ENCODE measurements at places on chromosomes 2 and 18.

- DNase-seq = peak; percentile 4
Measured at GRCh38 chr2:67485431-67485830, 88.3 kb downstream of the ETAA1 start.

DNA sequence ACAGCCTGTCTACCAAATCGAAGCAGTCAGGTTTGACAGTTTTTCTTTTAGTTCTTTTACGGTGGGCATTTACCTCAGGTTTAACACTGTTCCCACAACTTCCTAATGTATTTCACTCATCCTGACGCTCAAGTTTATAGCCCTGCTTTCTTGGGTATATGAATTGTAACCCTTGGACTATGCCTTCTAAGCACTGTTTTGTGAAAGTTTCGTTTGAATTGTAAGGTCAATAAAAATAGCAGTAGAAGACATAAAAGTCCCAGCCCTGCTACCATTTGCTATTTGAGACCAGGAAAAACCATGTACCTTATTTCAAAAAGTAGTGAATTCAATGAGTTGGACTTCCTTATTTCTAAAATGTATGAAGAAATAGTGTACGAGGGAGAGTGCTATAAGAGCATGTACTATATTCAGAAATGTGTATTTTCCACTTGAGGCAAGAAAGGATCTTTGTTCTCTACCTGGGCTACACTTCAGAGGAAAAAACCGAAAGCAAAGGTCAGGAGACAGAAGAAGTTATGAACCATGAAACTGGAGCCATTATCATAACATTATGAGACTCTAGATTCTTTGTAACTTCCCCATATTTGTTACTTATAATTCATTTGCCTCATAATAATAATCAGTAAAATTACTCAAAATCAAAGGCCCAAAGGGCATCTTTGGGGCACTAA lies 1.9 kb upstream of the ZC3H15 start:
- DNase-seq = no peak

DNA sequence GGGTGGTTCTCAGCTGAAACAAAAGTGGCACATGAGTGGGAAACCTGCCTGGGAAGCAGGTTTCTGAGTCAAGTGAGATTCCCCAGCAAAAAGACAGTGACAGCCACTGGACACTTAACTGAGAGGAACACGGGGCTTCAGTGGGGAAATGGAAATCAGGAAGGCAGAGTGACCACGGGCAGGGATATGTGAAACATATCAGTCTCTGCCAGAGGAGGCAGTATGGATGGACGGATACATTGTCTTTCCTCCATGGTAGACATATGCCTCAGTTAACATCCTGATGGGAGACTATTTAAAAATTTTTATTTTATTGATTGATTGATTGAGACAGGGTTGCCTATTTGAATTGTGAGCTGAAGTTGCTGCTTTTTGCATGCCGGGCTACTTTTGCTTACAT lies 292.1 kb downstream of the NBAS start:
- no peak for DNase-seq

- no peak for DNase-seq
Measured at GRCh38 chr18:49869354-49869753, 56.0 kb upstream of the ACAA2 start.

- DNase-seq = no peak
Measured at GRCh38 chr2:112690853-112691401, 29.9 kb upstream of the NT5DC4 start.

DNA sequence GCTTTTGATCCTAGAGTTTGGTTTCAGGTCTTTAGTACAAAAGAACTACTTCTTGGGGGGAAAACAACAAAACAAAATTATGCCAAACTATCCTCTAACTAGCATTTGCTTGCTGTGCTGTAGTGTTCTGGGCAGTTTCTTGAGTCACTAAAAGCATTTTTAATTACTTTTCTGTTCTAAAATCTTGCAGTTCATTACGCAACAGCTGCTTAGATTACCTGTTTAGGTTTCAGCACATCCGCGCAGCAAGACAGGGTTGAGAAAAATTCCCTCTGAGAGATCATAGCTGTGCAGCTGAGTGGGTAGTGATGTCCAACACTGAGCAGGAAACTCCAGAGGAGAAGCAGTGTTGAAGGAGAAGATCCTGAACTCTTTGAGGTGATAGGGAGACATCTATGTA lies 9.0 kb downstream of the DAW1 start:
- DNase-seq = no peak

DNA sequence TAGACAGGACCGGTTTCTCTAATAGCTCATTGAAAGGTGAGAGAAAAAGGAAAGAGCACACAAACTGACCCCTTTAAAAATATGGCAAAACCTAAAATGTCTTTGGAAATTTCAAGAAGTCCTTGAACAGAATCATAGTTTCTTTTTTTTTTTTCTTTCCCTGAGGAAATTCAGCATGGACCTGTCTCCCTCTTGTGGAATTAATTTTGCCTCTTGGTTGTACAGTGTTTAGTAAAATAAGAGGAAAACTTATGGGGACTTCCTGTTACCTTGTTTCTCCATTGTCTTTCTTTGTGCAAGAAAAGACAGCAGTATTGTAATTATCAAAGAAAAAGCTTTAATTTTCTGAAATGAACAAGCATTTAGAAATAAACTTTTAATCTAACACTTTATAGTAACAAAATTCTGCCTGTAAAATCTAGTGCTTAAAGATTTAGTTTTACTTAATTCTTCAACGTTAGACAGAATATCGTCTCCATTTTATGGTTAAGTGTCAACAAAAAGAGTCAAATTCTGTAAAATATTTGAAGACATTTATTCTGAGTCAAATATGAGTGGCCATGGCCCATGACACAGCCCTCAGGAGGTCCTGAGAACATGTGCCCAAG lies 176.3 kb upstream of the NABP1 start:
- DNase-seq = peak; percentile 45

- no peak for DNase-seq
Measured at GRCh38 chr2:80247339-80247738, 57.2 kb downstream of the LRRTM1 start.

GRCh38 chr2:237441605-237442274 lies 27.8 kb upstream of the COL6A3 start:
- DNase-seq = peak; percentile 46

DNA sequence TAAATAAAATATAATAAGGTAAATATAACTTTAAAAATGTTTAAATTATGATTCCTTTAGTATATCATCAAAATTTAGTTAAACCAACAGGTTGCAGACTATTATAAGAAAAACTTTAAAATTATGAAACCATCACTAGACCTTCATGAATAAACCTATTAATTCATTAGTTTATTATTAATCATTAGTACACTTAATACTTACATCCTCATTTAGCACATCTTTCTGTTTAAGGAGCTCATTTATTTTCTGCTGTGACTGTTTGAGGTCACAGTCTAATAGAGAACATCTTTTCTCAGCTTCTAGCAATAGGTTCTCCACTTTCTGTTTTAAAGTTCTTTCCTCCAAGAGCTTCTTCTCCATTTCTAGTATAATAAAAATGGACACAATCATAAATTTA lies 52.8 kb downstream of the SLC66A3 start:
- DNase-seq = no peak

GRCh38 chr2:179273461-179273962 lies 8.9 kb upstream of the SESTD1 start:
- no peak for DNase-seq

DNA sequence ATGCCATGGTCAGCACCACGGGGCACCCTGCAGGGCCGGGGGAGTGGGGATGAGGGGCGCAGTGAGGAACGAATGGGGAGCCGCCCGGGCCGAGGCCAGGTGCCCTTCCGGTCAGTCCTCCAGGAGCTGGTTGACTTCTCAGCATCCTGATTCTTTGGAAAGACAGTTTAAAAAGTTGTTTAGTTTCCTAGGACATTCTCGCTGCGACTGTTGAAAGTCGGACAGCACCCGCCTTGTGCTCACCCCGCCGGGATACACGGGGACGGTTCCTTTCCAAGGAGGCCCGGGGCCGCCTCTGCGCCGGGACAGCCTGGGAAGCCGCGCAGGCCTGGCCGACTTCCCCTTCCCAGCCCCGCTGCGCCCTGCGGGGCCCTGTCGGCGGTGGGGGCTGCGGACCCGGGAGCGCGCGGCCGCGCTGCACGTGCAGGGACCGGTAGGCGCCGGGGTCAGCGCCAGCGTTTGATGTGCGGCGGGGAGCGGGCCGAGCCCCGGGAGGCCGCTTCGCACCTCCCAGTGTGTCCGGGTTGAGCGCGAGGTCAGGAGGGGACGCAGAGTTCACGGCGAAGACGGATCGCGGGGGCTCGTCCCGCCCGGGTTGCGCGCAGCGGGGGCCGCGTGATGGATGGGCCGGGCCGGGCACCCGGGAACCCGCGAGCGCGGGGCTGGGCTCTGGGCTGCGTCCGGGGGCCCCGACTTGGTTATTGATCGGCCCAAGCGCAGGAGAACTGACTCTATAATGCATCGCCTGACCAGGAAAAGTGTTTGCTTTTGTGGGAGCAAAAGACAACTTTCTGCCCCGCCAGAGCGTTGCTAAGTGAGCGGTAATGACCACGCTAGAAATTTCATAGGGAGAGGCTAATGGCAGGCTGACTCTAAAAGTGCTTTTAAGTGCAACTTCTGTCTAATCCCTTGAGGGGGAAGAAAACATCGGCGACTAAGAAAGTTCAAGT lies 28.0 kb upstream of the SMIM21 start:
- DNase-seq = no peak

DNA sequence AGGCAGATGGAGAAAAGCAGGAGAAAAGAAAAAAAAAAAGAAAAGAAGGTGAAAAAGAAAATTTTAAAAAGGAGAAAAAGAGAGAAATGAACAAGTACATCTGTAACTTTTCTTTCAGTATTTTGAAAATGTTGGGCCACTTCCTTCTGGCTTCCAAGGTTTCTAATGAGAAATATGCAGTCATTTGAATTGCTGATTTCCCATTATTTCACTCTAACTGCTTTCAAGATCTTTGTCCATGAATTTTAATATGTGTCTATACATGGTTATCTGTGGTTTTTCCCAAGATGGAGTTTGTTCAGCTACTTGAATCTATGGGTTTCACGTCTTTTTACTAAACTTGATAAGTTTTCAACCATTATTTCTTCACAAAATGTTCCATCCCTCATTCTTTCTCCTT lies 14.3 kb upstream of the MPP4 start:
- no peak for DNase-seq

DNA sequence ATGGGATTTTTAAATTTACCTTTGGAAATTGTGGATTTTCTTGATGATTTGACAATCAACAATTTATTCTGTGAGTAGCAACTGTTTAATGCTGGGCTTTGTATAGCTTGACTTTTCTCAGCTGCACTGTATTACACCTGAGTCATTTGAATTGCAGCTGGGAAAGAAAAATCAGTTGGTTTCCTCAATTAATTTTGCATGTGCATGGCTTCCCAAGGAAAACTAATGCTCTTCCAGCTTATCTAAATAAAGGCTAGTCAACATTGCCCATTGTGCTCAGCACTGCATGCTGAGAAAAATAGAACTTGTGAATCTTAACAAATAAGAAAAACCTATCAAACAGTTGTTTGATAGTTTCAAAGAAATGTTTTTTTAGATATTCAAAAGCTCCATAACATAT lies 268.3 kb upstream of the CDH20 start:
- no peak for DNase-seq

DNA sequence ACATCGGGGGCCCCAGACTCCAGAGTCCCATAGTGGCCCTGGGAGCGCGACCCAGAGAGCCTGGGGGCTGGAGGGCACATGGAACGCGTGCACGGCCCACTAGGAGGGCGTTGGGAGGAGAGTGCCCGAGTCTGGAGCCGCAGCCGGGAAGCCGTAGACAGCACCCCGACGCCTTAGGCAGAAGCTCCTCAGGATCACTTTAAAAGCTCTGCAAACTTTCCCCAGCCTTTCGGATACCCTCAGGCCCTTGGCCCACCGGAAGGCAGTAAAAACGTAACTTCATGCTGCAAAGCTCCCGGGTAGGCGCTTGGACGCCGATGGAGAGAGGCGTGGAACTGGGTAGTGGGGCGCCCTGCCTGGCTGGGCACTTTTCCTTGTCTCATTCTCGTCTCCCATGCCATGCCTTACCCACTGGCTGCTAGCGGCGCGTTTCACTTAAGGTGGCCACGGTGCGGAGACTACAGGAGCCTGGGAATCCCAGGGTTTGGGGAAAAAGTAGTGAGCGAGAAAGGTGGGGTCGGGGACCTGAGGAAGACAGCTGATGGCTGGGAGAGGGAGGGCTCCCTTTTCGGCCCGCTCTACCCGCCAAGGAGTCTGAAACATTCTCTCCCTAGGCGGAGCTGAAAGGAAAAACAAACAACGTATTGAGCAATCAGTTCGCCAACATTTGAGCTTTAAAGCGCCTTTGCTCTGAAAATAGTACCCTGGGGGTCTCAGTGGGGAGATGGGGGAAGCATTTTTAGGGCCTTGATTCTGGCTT lies 141.8 kb downstream of the MEIS1 start:
- DNase-seq = no peak

DNA sequence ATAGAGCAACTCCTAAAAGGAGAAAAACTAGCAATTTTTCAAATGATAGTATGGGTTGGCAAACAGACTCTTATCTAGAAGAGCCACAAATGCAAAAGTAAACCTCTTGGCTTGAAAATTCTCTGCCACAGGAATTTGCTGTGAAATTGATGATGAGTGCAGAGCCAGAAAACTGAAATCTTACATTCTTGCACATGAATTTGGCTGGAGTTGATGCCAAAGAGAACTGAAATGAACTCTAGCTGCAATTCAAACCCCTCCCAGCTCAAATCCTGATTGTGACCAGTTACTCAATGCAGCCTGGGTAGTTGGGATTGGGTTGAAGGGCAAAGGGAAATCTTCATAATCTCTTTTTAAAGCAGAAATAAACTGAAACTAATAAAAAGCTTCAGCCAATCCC lies 266.6 kb downstream of the PDE11A start:
- no peak for DNase-seq

- DNase-seq = no peak
Measured at GRCh38 chr2:63049211-63049969, 1.2 kb upstream of the OTX1 start.
